LHCN-M2 (cell line): ENCODE measurements at places on chromosomes 7 and 10.

DNA sequence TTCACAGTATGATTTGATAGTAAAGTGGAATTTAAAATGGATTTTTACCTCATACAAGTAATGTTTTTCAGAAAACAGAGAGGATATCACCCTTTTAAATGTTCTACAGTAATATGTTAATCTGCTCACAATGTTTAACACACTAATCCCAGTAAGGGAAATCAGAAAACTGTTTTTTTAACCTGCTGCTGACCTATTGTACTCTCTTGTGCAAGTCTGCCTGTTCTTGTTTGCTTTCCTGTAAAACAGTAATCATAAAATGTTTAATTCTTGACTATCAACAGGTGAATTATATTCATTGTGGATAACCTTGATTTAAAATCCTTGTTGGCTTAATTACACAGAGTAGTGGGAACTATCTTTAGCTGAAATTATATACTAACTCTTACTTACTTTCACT, 126.4 kb downstream of the GNAT3 start:
- DNase-seq = peak; percentile 79

DNA sequence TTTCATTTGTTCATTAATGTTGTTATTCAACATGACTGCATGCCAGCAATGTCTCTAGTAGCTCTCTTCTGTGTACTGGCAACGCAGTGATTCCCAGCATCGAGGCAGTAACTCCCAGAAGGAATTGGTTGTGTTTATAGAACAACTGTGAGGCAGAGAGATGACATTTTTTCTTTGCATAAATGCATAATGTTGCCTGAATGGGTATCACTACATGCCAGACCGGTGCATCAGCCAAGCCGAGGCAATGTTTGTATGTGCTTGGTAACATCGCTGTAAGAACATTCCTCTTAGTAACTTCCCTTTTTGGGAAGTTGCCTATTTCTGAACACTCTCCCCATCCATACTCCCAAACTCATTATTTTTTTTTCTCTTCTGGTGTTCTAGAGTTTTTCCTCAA, 182.9 kb downstream of the HTR7 start:
- peak; percentile 67 for DNase-seq

GRCh38 chr10:118392761-118393160, 50.6 kb upstream of the FAM204A start:
- no peak for DNase-seq

DNA sequence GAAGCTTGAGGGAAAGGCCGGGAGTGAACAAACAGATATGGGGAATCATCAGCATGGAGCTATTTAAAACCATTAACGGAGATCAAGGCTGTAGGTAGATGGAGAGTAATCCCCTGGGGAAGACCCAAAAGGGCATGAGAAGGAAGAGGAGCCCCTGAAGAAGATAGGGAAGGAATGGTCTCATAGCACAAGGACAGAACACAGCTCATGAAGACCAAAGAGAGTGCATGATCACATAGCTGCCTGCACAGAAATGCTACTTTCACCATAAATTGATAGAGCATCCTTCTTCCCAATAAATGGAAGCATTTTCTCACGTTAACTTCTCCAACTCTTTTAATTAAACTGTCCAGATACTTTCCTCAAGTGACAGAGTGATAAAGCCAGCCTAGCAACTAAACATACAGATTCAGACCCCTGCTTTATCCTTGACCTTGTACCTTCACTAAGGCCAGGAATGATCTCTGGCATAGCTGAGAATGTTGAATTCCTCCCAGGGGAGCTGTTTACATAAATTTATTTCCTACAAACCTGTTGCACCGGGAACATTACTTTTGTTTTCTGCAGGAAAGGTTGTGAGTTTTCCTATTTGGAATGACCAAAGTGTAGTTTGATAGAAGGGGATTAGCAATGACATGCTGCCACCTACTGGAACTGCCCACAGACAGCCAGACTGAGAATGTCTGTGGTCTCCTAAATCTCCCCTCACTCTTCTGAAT, 110.8 kb upstream of the LRGUK start:
- peak; percentile 24 for DNase-seq

- peak; percentile 28 for DNase-seq
Observed at GRCh38 chr10:23373156-23373555, 28.6 kb upstream of the C10orf67 start.

DNA sequence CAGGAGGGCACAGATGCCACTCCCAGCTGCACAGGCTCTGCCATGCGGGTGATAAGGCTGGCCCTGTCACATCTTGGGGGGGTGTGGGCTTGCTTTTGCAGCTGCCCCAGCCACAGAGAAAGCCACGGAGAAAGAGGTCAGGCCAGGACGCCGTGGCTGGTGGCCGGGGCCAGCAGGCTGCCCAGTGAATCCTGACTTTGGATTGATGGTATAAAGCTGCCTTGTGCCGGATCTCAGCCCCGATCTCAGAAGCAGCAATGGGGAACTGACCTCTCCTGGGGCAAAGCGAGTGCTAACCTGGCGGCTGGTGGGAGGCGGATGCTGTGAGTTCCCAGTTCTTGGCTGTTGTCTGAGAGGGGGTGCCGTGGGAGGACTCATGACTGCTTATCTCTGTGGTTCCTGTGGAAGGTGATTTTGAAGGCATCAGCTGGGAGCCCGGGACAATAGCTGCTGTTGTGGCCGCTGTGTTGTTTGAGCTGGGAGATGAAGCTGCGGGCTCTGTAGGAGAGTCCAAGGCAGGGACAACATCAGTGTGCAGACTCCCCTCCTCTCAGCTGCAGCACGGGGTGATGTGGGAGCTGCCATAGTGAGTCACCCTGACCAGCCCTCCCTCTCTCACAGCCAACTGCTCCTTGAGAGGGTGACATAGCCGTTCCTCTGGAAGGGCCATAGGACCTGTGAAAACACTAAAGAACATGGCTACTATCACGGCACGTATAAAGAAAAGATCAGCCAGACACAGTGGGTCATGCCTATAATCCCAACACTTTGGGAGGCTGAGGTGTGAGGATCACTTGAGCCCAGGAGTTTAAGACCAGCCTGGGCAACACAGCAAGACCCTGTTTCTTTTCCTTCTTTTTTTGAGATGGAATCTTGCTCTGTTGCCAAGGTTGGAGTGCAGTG, 17.0 kb downstream of the IL15RA start:
- no peak for DNase-seq

DNA sequence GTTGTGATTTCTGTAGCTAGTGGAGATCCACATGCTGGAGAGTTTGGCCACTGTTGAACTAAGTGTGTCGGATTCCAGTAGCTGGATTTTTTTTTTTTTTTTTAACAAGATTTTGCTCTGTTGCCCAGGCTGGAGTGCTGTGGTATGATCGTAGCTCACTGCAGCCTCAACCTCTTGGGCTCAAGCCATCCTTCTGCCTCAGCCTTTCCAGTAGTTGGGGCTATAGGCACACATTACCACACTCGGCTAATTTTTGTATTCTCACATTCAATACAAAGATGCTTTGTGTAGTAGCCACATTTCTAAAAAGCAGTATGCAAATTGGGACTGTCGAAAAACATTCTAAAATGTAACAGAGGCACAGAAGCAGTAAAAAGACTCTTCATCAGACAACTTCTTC, 63.5 kb downstream of the RABGEF1 start:
- no peak for DNase-seq

DNA sequence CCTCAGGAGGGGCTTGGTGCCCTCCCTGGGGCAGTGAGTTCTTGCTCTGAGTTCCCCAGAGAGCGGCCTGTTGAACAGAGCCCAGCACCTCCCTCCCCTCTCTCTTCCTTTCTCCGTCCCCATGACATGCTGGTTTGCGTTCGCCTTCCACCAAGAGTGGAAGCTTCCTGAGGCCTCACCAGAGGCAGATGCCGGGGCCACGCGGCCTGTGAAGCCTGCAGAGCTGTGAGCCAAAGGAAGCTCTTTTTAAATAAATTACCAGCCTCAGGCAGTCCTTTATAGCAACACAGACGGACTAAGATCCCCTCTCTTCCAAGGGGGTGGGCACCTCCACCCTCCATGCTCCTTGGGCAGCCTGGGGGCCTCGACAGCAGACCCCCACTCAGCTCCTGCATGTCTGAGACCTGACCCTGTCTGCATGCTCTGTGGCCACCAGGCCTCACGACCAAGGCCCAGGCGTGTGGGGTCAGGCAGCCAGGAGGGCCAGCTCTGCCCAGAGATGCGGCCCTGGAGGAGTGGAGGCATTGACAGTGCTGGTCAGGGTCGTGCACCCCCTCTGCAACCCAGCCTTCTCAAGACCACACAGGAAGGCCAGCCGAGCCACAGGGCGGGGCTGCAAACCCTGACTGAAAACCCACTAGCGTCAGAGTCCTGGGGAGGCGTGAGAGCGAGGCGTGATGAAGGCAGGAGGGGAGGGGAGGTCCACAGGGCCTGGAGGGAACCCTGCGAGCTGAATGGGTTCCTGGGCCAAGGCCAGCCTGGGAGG, 54.6 kb upstream of the ADGRA1 start:
- no peak for DNase-seq

GRCh38 chr7:20021831-20022230, 195.4 kb downstream of the MACC1 start:
- no peak for DNase-seq

DNA sequence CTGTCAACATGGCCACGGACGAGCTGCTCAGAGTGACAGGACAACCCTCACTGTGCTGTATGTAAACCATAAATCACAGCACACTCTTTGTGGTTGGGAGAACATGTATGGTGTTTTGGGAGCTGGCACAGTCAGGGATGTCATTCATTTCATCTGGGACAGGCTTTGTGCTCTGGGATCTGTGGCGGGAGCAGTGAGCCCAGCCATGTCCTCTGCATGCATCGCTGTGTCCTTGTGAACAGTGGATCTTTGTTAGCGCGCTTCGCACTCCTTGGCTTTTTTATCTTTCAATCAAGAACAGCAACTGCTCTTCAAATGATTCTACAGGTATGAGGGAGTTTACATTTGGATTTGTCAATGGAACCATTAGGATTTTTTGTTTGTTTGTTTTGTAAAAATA, 7.1 kb downstream of the CCM2 start:
- DNase-seq = no peak

DNA sequence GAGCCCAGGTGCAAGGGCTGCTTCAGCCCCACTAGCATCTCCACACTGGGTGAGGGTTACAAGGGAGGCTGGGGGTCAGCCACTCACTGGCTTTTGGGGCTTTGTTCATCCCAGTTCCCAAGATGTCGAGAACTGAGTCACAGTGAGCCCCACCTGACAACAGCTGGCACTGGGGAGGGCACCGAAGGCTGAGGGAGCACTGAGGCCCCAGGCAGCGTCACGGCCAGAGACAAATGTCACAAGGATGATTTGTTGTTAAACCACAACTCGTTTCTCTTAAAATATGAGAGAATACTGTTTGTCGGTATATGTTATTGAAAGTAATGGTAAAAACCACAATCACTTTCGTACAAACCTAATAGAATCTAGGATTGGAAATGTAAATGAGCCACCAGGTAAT, 219.9 kb downstream of the CELF2 start:
- DNase-seq = no peak

DNA sequence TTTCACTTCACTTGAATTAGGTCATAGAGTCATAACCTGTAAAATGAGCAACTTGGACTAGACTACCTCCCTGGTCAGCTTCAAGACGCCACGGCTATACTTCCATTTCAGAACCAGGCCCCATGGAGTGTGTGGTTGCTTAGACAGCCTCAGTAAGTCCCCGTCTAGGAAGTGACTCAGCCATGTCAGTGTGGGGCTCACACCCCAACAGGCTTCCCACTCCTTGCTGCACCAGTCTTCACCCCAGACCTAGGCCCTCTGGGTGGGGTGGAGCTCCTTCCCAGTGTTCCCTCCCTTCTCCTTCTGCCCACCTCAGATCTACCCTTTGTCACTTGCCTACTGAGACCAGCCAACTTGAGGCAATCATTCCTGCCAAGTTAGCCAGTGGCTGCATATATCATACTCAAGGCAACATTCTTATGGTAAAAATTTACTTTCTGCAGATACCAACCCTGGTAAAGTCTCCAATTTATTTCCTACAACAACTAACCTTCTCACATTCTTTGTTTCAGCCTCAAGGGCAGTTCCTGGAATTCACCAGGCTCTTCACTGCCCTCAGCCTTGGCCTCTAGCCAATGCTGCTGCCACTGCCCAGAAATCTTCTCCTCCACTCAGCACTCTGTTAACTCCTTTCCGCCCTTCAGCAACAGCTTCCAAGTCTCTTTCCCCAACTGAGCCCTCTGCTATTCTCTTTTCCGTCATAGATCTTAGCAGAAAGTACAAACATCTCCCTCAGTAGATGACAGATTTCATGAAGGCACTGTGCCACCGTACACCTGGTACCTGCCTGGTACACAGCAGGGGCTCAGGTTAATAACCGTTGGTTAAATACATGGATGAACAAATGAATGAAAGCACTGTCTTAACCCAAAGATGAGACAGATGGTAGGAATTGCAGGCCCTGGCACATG, 31.3 kb upstream of the ZNRF2 start:
- peak; percentile 69 for DNase-seq

DNA sequence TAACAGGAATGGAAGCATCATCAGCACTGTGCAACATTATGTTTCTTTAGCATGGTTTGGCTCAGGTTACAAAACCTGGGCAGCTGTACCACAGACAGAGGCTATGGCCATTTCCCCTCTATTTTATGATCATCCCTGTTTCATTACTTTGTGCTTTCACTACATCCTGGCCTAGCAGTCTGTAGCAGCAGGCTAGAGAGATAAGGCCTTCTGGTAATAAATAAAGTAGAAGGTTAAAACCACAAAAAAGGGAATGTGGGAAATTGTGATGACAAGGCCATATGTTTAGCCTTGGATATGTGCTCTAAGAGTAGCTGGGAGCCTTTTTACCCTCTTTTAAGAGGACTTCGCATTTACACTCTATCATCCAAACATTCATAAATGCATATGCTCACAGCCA, 266.2 kb upstream of the PHF14 start:
- no peak for DNase-seq

- no peak for DNase-seq
Observed at GRCh38 chr10:131797626-131798025, 103.2 kb upstream of the PPP2R2D start.

DNA sequence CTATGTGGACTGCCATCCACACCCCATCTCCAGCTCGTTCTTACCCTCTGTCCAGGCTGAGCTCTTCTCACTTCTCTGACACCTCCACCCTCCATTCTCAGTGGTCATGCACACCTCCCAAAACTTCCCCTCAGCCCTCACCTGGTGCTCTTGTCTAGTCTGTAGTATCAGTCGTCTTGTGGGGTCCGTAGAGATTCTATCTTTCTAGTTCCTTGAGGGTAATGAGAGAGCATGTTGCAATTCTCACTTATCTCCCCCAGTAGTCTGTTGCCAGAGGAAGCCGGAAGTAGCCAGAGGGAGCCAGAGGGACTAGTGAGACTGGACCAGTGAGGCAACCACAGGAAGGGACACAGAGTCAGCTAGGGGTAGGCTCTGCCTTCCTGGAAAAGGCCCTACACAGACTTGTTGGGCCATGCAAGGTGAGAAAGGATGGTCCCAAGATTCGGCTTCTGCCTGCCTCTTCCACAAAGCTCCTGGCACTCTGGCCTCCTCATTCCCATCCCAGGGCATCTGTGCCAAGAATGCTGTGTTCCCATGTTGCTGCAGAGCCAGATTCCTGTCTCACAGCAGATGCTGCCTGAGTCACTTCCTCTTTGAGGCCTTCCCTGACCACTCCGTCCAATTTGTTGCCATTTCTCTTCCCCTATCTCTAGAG, 50.6 kb upstream of the DUSP5 start:
- DNase-seq = peak; percentile 96
